Smooth muscle cell of trachea (primary cell): ENCODE measurements at places on chromosomes 6 and 20. TPM values are rescaled to one million over a fixed set of nuclear protein-coding genes. Genes with fewer than 3 reads are reported as not detected.

GATA5 gene
- total RNA-seq = not detected in 2 replicates

ADGRF5 gene
- total RNA-seq = under 0.01 and 0.15 TPM in 2 replicates

SNAI1 gene
- total RNA-seq = 0.29 and 0.83 TPM in 2 replicates

VWA7 gene
- 0.50 and 1.2 TPM in 2 replicates for total RNA-seq

DDX43 gene
- total RNA-seq = 0.33 and 1.6 TPM in 2 replicates

SLC35D3 gene
- not detected in 2 replicates for total RNA-seq

TMEM63B gene
- total RNA-seq = 30.8 and 55.9 TPM in 2 replicates

PGC gene
- not detected in 2 replicates for total RNA-seq

KHDC1 gene
- total RNA-seq = 7.9 and 8.1 TPM in 2 replicates

HRH3 gene
- not detected in 2 replicates for total RNA-seq

CLDN20 gene
- not detected in 2 replicates for total RNA-seq
